ENCODE measurements at places on chromosomes 12 and 14.
A peak's percentile ranks its signal among the peaks of the same experiment; 100 is the strongest.

- DNase-seq: no peak
Observed at GRCh38 chr14:101825797-101826196, 64.3 kb downstream of the PPP2R5C start.

- no peak for DNase-seq
Observed at GRCh38 chr12:1384910-1385309, 209.5 kb downstream of the FBXL14 start.

DNA sequence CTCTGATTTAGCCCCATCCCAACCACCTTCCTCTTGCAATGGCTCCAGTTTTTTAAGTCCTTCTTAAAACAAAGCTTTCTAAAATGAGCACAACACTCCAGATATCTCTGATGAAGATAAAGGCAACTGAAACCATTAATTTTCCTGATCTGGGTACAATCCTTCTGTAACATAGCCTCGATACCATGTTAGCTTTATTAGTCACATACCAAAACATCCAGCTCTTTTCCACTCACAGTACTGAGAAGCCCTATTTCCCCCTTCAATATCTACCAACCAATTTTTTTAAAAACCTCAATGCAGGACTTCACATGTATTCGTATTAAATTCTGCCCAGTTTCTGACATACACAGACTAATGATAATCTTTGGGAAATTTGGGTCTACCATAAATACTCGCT is 105.9 kb downstream of the MED13L start:
- DNase-seq: no peak

DNA sequence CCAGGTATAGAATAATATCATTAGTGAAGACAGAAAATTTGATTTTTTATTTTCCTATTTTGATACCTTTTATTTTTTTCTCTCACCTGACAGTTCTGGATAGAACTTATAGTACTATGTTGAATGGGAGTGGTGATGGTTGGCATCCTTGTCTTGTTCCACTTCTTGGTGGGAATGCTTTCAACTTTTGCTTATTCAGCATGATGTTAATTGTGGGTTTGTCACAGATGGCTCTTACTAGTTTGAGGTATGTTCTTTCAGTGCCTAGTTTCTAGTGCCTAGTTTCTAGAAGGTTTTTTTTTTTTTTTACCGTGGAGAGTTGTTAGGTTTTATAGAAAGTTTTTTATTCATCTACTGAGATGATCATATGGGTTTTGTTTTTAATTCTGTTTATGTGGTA is 516.3 kb upstream of the NOVA1 start:
- no peak for DNase-seq

DNA sequence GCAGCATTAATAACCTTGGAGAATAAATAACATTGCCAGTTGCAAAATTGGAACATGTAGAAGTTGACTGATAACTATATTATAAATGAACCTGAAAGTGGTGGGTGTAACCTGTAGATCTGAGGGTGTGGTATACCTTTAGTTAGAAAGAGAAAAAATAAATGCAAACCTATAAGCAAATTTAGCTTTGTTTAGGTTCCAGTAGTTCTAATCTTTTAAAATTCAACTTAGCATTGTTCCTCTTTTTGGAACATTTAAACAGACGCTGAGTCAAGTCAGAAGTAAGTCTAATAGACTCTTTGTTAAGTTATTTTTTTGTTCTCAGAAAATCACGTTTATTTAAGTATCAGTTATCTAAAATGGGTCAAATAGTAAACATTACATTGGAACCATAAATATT is 120.0 kb downstream of the DNAI7 start:
- DNase-seq: no peak

GRCh38 chr12:109701064-109701463 is 12.6 kb upstream of the FAM222A start:
- DNase-seq: no peak

DNA sequence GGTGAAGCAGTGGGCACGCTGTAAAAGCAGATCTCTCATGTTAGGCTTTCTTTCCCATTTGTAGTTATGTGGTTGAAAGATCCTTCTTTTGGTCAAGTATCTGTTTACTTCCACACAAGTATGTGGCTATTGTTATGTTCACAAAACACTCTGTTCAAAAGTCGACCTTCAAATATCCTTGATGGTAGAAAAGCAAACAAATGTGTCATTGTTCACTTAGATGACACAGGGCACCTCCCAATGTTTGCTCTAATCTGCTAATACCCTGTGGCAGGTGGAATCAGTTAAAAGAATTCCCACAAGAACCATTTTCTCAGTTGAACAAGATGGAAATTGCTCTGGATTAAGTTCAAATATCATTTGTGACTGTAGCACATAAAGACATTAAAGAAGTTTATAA is 43.6 kb upstream of the NAA30 start:
- no peak for DNase-seq

DNA sequence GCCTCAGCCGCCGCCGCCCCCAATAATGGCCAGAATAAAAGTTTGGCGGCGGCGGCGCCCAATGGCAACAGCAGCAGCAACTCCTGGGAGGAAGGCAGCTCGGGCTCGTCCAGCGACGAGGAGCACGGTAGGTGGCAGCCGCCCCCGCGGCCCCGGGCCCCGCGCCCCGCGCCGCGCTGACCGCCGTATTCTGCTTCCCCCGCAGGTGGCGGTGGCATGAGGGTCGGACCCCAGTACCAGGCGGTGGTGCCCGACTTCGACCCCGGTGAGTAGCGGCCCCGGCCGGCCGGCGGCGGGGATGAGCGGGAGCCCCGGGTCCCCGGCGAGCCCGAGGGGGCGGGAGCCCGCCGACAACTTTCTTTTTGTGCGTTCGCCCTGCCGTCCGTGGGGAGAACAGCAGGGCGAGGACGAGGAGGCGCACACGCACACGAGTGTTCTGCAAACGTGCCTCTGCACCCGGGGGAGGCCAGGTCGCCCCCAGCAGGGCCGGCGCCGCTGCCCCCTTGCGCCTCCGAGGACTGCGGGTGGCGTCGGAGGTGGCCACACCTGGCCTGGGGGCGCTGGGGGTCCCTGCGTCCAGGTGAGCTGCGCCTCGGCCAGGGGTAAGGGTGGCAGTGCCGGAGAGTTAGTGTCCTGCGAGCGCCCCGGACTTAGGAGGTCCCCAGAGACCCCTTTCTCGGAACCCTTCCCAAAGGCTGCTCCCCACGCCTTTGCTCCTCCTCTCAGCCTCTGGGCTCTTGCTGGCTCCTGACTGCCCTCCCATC is 794 bp downstream of the RCOR1 start:
- DNase-seq: peak; percentile 72

DNA sequence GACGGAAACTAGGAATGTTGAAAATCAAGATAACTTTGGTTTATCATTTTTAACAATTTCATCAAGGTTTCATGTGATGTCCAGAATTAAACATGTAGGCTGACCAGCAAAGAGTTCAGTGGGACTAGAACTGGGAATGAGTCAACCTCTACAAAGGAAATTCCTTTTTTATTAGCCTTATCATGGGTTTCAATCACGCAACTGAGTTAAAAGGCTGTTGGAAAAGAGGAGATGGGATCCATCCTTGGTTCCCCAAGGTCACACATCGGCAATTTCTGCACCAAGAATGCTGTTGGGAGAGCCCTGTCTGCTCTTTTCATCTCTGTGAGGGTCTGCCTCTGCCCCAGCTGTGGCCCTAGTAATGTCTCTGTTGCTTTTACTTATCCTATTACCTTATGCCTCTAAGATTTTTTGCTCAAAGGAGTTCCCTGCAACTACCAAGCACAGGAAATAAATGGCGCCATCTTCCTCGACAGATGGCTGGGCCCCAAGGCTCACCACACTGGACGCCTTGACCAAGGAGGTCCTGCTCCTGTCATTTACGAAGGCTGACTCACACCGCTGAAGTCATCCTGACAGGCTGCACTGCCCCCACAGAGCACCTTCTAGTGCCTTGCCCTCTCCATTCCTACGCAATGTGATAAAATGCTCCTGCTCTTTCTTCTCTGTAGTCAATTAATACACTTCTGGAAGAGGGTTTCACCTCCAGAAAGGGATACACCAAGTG is 367.4 kb downstream of the GXYLT1 start:
- no peak for DNase-seq

DNA sequence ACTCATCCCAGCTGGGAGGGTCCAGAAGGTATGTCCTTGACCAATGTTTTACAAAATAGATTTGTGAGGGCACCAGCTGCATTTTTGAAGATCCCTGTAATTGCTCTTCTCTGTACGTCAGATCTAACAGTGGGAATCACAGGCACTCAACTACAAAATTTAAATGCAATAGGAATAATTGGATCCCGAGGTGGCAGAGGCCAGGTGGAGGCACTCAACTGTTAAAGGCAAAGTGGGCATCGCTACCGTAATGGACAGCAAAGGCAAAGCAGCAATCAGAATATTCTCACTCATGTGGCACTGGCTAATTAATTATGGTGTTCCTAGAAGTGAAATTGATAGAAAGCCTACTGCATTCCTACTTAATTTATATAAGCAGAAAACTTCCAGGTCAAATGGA is 27.9 kb upstream of the PSMC1 start:
- DNase-seq: no peak

Data from iPS-NIHi11 (cell line).